NCI-H1092 (cell line): ENCODE measurements at places on chromosomes 3 and 15.

DNA sequence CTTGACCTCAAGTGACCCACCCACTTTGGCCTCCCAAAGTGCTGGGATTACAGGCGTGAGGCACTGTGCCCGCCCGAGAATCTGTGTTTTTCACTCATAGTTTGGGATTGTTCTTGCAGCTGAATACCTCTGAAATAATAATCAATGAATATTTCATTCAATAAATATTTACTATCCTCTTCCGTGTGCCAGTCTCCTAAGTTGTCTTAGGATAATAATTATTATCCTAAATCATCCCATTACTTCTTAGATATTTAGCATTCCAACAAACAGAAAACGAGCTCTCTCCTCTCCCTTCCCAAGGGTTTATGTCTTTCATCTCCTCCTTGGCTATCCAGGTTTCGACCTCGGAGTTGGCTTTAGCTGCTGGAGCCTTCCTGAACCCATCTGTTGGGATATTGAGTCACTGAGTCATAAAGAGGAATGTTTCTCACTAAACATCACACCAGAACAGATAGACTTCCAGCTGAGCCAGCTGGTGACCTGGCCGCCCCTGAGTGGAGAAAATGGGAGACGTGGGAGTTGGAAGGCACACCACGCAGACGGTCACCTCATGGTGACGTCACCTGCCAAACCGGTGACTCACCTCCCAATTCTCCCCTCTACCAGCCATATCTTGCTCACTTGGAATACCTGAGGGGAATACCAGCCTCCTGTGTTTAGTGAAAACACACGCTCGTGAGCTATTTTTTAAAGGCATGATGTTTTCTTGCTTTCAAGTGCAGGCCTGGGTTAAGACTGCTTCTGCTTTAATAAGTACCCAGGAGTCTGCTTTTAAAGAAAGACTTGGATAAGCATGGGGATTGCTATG is 43.9 kb downstream of the BHLHE40 start:
- DNase-seq, result no peak

DNA sequence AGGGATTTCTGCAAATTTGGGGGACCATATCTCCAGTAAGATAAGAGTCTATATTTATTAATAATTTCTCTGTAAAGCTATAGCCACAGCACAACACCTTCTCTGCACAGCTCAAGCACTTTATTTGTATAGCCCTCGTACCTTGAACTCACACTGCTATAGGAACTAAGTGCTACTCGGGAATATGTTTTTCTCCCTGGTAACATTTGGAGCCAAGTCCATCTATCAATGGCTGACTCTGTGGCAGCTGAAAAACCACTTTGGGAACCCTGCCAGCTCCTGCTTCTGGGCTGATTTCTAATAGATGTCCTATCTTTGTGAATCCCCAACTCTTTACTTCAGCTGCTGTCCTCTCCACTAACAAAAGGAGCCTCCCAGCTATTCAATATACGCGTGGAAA is 298.5 kb downstream of the GBE1 start:
- no peak for DNase-seq

GRCh38 chr15:67405208-67406191 is 115.4 kb upstream of the C15orf61 start:
- no peak for DNase-seq

GRCh38 chr15:50100486-50100885 is 18.5 kb downstream of the ATP8B4 start:
- no peak for DNase-seq

DNA sequence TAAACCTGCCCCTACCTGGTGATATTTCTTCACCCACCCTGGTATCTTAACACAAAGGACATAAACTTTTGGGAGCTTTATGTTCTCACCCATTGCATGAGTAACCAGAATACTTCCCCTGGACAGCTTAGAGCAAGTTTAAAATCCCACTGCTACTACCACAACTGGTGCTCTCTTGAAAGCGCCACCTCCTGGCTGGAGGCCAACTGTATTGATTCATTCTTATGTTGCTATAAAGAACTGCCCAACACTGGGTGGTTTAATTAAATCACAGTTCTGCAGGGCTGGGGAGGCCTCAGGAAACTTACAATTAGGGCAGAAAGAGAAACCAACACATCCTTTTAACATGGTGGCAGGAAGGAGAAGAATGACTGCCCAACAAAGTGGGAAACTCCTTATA is 592.4 kb downstream of the EPHA3 start:
- no peak for DNase-seq

- DNase-seq, result no peak
These were observed 30.6 kb upstream of the LYSMD4 start for GRCh38 chr15:99763827-99764226.

- DNase-seq, result no peak
These were observed 22.7 kb downstream of the CRABP1 start for GRCh38 chr15:78362716-78363380.

- no peak for DNase-seq
These were observed 338.9 kb upstream of the CFAP20DC start for GRCh38 chr3:59388555-59389270.

- DNase-seq, result no peak
These were observed 91.6 kb downstream of the RASA2 start for GRCh38 chr3:141578202-141578973.

- no peak for DNase-seq
These were observed 38.2 kb upstream of the SNRK start for GRCh38 chr3:43248185-43248583.

GRCh38 chr3:15536856-15537255 is 15.3 kb upstream of the COLQ start:
- DNase-seq, result no peak

DNA sequence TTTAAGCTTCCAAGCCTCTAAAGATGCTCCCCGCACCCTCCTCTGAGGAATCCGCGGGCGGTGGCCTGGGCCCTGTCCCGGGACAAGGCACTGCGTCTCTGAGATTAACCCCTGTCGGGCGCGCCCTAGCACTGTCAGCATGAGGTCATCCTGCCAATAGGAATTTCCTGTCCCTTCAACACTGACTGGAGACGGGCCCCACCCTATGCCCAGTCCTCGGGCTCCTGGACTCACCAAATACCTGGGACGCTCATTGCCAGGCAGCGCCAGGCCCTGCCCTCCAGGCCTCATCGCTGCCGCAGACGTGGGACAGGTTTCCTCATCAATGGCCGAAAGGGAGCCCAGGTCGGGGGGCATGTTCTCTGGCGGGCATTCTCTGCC is 67.6 kb upstream of the SH3GL3 start:
- no peak for DNase-seq

GRCh38 chr3:172367205-172368105 is 80.8 kb downstream of the GHSR start:
- no peak for DNase-seq

DNA sequence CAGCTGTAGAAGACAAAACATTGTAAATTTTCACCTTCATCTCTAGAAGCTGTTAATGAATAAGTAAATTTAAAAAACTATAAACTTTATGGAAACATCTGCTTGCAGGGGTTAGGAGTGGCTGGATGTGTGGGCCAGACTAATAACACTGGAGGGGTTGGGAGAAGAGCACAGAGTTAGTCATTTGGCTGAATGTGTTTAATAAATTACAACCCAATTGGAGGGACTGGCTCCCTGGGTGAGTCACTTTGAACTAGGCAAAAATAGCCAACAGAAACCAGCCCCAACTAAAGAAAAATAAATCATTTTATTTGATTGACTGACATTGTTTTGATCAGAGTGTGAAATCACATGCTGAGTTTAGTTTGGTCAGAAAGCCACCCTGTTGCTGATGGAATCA is 21.8 kb downstream of the DGKG start:
- no peak for DNase-seq

GRCh38 chr15:70023769-70024491 is 73.8 kb downstream of the TLE3 start:
- DNase-seq, result no peak

DNA sequence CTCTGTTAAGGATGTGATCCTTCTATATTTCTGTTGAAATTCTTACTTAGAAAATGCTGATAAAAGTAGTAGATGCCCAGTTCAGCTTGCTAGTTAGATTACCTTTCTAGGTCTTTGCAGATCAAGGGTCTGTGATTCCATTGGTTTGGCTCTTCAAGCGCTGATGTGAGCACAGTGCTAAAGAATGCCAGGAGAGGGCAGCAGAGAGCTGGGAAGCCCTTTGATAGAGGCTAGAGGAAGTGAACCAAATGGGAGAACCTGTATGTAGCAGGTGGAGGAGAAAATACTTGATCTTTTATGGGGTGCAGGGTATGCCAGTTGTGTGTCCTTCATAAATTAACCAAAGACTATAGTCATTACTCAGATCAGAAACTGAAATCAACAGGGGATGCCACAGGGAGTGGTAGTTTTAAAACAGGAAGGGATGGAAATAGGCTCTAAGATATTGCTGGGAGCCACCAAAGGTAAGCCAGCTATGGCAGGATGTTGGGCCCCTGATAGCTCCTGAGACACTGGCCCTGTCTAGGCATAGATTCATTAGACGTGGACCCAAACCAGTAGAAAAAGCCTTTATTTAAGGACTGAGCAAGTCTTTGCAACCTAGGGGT is 677.4 kb downstream of the SQOR start:
- DNase-seq, result peak; percentile 82

DNA sequence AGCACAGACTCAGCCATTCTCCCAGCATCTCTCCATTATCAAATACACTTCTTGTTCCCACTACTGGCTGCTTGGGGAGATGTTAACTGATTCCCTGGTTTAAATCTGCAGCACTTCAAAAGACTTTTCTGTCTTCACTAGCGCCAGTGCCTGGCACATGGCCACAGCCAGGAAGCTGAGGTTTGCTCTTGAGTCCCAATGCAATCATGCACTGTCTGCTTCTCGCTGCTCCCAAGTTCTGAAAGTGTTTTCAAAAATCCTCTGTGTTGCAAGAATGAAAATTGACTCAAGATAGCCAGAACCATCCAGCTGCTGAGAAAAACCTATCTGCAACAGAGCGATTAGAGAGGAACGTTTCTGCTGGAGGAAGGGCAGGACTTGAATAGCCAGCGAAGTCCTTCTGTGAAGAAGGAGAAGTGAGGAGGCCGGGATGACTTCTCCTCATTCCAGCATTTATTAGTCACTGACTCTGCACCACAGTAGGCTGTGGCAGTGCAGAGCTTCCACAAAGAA is 358.4 kb upstream of the NR2F2 start:
- no peak for DNase-seq

GRCh38 chr3:136990826-136991225 is 33.0 kb downstream of the IL20RB start:
- no peak for DNase-seq

- no peak for DNase-seq
These were observed 323.8 kb upstream of the PPP2R3A start for GRCh38 chr3:135641761-135642160.

DNA sequence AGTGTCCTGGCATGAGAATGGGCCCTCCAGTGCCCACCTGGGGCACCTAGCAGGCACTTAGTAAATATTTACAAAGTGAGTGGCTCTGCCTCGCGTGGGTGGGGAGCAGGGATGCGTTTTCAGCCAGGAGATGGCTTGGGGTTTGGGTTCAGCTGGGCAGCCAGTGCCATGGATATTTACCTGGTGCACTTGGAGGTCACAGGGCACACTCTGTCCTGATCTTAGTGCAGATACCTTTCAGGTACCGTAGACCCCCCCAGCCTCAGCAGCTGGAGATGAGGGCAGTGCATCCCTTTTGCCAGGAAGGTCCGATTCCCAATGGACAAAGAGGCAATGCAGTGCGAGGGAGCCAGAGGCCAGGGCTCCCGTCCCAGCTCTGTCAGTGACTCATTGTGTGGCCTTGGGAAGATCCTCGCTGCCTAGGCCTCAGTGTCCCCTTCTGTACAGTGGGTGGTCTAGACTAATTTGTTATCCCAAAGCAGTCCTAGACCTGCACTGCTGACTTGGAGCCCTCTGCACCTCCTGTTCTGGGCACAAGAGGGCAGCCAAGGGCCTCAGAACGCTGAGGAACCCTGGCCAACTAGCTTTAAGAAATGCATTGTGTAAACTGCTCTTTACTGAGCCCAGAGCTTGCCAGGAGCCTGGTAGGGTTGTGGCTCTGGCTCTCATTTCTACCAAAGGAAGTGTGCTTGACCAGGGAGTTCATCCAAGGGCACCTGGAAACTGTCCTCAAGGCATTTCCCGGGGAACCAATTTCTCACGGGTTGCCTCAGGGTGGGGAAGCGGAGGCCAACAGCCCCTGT is 16.0 kb downstream of the HDAC11 start:
- peak; percentile 41 for DNase-seq

DNA sequence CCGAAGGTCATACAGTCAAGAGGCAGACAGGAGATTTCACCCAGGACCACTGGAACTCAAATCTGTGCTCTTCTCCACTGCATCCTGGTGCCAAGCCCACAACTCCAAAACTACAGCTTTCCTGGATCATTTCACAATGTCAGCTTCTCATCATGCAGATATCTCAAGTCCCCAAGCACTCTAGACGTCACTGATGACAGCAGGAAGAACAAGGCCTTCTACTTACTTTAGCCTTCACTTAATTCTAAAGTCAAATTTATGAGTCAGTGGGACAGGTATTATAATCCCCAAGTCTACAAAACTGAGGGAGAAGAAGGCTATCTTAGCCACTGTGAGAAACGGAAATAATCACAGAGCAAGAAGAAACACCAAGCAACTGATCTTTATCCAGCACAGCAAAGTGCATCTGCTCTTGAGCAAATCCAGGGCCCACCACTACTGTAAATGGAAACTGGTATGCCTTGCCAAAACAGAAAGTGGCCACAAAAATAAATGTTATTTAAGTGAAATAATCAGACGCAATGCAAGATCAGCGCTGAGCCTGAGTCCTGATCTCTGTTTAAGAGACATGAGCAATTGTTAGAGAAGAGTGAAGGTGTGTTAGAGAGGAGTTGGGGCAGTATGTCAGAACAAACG is 928 bp downstream of the RAD18 start:
- DNase-seq, result no peak

DNA sequence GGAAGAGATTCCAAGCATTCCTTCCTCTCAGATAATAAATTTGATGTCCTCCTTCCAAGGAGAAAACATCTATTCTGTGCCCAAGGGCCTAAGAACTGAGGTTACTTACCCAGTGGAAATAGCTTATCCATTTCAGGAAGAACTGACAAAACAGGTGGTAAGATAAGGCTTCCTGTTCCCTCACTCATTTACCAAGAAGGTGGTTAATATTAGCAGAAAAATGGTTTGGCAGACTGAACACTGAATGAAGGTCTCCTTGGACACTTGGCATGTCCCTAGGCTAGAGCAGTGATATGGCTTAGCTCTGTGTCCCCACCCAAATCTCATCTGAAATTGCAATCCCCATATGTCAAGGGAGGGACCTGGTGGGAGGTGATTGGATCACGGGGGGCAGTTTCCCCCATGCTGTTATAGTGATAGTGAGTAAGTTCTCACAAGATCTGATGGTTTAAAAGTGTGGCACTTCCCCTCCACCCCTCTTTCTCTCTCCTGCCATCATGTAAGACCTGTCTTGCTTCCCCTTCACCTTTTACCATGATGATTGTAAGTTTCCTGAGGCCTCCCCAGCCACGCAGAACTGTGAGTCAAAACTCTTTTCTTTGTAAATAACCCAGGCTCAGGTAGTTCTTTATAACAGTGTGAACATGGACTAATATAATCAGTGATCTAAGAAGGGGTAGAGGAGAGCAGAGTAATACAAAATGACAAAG is 127.4 kb downstream of the ST8SIA2 start:
- no peak for DNase-seq

GRCh38 chr3:168021737-168022450 is 73.8 kb downstream of the GOLIM4 start:
- no peak for DNase-seq
